Effector CD8-positive, alpha-beta T cell (primary cell): ENCODE measurements at places on chromosomes 12 and 14.

DNA sequence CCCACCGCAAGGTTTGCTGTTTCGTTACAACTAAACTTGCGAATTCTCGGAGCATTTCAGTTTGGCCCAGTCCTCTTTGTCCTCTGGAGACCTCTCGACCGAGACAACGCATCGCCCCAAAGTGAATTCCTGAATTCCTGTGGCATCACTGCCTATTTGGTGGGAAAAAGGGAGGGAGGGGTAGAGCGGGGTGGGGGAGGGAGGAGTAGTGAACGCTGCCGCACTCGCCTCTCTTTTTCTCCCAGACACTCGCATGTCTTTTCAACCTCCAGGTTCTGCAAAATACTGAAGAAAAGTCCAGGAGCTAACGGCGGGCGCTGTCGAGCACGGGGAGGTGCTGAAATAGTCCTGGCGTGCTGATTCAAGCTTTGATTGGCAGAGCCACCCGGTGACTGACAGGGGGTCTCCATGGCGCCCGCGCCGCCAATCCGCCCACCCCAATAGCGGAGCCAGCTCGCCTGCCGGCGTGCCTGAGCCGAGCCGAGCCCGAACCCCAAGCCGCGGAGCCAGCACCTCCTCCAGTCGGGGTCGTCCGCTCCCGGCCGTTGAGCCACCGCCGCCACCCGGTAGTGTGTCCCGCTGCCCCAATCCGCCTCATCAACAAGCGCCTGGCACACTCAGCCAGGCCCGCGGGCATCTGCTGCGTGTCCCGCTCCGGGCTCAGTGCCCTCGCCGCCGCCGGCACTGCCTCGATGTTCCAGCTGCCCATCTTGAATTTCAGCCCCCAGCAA lies at the start of gene SIX6:
Gene SIX6 (plus strand): TSS at position 440 of the 731 bp plus-strand sequence. CDS start 253 bp downstream, at position 693.
- DNase-seq, result no peak

GRCh38 chr14:28584951-28585350 lies 181.6 kb upstream of the FOXG1 start:
- no peak for DNase-seq

DNA sequence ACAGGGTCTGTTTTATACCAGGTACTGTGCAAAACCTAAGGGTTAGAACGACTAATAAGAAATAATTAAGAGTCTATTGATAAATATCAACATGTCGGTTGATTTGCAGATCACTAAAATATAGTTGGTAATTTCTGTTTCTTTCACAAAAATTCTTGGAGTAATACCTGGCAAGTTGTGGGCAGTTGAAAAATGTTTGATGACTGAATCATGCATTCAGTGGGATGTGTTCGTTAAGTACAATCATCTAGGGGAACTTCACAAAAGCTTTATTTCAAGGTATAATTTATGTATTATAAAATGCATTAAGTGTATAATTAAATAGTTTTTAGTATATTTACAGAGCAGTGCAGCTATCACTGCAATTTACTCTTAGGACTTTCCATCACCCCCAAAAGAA lies 120.0 kb downstream of the KCNA5 start:
- DNase-seq, result no peak

GRCh38 chr12:58368001-58368400 lies 426.6 kb downstream of the ATP23 start:
- no peak for DNase-seq

GRCh38 chr14:106134886-106135285 lies 608.5 kb downstream of the TMEM121 start:
- no peak for DNase-seq

- DNase-seq, result no peak
These were observed 26.6 kb upstream of the TMCC3 start for GRCh38 chr12:94676922-94677321.

- DNase-seq, result no peak
These were observed 143.5 kb downstream of the PAX9 start for GRCh38 chr14:36805131-36805559.

DNA sequence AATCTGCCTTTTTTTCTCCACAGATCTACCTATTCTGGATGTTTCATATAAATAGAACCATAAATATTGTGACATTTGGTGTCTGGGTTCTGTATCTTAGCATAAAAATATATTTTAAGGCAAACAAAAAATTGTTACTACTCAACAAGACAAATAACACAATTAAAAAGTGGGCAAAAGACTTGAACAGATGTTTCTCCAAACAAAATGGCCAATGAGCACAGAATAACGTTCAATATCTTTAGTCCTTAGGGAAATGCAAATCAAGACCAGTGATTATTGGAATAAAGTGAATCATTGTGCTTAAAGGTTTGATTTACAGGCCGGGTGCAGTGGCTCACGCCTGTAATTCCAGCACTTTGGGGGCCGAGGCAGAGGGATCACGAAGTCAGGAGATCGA lies 1331.3 kb downstream of the AACS start:
- DNase-seq, result no peak

DNA sequence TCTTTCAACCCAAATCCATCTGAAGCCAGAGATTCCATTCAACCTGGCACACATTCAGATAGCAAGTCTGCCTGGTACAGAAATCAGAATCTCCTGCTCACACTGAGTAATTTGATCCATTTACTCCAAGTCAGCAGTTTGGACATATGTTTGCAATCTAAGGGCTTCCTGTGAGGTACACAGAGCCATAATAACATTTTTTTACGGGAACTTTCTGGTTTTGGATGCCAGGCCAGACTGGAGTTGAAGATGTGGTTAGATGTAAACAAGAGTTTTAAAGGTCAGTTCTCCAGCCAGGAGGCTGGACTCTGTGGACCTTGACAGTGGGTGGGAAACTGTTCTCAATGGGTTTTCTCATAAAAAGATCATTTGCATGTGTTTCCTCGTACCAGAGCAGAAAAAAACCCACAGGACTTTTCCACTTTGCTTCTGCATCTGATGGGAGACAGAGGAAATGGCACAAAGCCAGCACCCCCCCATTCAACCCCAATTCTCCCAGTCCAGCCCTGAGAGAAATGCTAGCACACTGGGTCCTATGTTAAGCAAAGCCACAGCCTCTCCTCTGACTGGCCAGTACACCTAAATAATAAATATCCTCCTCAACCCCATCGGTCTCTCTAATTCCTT lies 17.7 kb upstream of the TSPAN11 start:
- DNase-seq, result no peak

- DNase-seq, result no peak
These were observed 44.7 kb upstream of the ATP23 start for GRCh38 chr12:57896434-57897201.
